ENCODE measurements at places on chromosomes 3 and 15.

DNA sequence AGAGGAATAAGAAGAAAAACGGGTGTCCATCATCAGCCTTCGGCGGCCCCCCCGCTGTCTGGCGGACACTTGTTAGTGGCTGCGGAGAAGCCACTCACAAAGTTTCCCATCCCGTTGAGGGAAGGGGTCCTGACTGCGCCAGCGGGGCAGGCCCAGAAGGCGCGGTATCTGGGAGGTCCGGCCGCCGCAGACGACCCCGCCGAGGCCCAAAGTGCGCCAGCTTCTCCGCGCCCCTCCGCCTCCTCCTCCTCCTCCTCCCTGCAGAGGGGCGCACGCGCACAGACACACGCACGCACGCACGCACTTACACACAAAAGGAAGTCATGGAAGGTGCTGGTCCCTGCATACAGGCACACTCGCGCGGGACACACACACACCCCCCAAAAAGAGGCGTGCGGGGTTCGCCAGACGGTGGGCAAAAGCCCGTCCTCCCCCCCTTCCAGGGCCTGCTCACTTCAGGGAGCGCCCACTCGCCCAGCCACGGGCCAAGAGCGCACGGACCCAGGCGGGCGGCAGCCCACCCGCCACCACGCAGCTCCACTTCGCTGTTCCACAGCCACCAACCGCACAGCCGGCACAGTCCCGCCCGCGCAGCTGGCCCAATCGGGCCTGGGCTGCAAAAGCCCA, 18.0 kb downstream of the ZNF148 start:
- DNase-seq, result peak; percentile 67

DNA sequence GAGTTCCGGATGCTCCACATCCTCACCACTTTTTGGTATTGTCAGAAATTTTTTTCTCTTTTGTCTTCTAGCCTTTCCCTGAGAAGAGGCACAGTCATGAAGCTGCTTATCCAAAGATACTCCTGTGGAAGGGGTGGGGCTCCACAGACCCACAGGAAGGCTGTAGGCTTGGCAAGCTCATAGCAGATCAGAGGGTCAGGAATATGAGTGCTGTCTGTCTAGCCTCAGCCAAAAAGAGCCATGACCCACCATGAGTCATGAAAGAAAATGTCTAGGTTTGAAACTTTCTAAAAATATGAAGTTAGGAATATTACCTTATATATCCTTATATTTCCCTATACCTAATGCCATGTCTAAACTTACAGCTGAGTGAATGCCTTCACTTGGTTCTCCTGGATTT, 118.2 kb upstream of the THBS1 start:
- no peak for DNase-seq

GRCh38 chr3:34256021-34256420, 457.6 kb downstream of the PDCD6IP start:
- DNase-seq, result no peak

DNA sequence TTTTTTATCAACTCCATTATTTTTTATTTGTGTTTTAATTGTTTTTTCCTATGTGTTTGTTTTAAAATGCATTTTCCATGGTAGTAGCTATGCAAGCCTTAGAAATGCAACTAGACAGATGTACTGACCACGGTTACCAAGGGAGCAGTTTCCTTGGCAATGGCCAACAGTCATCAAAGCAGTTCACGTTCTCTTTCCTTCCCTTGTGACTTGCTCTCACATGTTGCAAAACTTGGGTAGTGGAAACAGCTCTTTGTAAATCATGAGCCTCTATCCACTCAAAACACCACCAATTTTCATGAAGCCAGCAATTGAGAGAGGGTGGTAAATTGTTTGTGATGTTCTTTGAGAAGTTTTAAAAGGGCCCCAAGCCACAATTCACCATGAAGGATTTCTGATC, 499.4 kb upstream of the MDFIC2 start:
- DNase-seq, result no peak

- DNase-seq, result no peak
Measured at GRCh38 chr3:140242818-140243276, 307.9 kb downstream of the CLSTN2 start.

- DNase-seq, result no peak
Measured at GRCh38 chr3:43349716-43350115, 63.4 kb downstream of the SNRK start.

- DNase-seq, result no peak
Measured at GRCh38 chr3:65398953-65399352, 639.8 kb downstream of the MAGI1 start.

DNA sequence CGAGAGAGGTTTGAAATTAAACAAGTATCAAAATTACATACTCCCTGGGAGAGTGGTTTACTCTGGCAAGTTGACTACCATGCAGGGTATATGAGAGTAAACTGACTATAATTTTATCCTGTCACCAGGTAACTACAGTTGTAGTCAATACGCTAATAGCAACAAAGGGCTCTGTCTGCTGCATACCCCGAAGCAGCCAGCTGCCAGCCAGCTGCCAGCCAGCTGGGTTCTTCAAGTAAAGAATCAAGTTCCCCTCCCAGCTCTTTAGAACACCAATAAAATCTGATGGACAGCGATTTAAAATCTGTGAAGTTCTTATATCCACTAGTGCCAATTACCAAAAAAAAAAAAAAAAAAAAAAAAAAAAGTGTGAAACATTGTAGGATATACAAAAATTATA, 417.7 kb upstream of the CFAP20DC start:
- DNase-seq, result no peak

DNA sequence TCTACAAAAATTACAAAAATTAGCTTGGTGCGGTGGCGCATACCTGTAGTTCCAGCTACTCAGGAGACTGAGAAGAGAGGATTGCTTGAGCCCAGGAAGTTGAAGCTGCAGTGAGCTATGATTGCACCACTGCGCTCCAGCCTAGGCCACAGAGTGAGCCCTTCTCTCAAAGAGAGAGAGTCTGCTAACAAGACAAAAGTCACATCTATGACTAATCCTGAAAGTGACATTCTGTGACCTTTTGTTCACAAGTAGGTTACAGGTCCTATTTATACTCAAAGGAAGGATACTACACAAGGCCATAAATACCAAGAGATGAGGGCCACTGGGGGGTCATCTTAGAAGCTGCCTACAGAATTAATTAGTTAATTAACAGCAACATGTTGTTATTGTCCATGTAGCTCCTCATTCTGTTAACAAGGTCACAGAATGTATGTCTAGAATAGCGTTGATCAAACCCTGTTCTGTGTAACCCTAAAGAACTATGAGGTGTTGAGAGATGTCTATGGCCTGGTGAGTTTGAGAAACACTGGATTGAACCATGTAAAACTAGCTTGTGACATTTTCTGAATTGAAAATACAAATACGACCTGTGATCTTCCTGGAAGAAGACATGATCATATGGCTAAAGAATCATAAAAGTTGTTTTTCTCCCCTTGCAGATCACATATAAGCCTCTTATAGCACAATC, 97.0 kb downstream of the SAMMSON start:
- DNase-seq, result no peak

GRCh38 chr3:195352895-195353488, 82.0 kb upstream of the XXYLT1 start:
- no peak for DNase-seq

- DNase-seq, result no peak
Measured at GRCh38 chr3:169627789-169628188, 35.7 kb downstream of the MECOM start.

- no peak for DNase-seq
Measured at GRCh38 chr3:82143661-82144412, 382.4 kb upstream of the GBE1 start.

DNA sequence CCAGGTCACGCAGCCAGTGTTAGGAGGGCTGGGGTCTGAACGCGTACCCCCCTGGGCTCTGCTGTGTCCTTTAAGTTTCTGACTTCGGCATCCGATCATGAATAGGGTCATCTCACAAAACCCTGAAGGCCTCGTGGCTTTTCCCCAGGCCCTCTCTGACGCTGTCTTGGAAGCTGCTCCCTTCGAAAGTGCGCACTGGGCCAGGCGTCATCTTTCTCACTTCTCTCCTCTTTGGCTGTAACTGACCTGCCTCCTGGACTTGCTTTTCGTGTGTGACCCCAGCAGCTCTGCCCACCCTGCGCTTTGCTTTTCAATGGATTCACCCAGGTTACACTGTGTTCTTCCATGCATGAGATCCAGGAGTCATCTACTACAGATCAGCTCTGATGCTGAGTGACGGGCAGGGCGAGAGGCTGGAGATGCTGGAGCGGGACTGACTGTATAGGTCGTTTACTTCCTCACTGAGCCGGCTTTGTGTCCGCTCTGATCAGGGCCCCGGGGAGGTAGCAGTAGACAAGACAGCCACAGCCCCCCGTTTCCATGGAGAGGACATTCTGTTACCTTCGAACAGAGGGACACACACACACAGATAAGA, 45.0 kb upstream of the PCSK6 start:
- DNase-seq, result no peak

DNA sequence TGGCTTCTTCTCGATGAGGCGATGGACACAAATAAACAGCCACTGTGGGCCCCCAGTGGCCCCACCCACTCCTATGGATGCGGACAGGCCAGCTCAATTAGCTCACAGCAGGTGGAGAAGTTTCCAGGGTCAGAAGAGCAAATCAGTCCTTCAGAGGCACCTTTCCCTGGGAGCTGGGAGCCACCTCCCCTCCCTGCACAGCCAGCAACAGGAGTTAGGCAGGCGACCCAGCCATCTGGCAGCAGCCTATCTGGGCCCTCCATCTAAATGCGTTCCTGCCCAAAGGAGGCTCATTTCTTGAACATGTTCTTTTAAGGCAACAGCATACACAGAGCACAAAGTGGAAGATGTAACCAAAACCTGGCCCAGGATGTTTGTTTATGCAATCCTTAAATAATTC, 211.9 kb upstream of the ARRDC4 start:
- DNase-seq, result no peak

DNA sequence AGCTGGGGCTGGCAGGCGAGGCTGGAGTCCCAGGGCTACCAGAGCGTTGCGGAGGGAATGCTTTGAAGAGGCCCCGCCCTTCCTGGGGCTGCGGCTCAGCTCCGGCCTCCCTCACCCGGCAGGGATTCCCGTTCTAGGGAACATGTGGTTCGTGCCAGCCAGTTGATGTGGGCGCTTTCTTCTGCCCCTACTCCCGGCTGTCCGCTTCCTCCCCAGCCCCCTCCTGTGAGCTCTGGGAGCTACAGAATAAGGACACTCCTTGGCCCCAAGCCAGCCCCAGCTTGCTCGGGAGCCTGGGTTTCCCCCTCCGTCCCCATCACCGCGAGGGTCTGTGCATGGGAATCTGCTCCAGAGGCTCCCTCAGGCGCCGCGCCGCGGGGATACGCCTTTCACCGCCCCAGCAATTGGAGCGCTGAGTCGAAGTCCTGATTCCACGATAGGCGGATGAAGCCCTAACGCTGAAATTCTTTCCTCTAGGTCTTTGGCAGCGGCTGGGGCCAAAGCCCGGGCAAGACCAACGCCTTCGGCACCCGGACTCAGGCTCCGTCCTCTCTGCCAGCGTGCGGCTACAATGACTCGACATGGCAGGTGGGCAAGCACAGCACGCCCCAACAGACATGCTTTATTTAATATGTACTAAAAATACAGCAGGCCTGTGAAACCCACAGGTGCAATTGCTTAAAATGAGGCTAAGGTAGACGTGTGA, 69.5 kb downstream of the KLF15 start:
- peak; percentile 5 for DNase-seq

DNA sequence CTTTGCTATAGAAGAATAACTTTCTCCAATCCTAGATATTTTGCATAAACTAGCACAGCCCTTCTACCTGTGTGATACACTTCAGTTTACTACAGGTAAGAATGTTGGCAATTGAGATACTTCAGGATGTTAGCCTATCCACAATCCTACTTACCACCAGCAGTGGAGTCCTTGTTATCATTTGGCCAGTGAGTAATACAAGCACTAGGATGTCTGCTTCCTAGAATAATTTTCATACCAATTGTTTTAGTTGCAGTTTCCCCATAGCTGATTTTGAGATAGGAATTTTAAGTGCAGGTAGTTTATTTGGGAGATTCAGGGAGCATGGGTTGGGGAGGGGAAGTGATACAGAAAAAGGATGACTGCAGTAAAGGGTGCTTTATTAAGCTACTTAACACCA, 147.2 kb downstream of the EPHA6 start:
- DNase-seq, result no peak

- no peak for DNase-seq
Measured at GRCh38 chr15:36185438-36185837, 394.0 kb upstream of the CDIN1 start.
